Calu3 (cell line): ENCODE measurements at places on chromosomes 11 and 22. TPM values are rescaled to one million over a fixed set of nuclear protein-coding genes. Genes with fewer than 3 reads are reported as not detected.

DNA sequence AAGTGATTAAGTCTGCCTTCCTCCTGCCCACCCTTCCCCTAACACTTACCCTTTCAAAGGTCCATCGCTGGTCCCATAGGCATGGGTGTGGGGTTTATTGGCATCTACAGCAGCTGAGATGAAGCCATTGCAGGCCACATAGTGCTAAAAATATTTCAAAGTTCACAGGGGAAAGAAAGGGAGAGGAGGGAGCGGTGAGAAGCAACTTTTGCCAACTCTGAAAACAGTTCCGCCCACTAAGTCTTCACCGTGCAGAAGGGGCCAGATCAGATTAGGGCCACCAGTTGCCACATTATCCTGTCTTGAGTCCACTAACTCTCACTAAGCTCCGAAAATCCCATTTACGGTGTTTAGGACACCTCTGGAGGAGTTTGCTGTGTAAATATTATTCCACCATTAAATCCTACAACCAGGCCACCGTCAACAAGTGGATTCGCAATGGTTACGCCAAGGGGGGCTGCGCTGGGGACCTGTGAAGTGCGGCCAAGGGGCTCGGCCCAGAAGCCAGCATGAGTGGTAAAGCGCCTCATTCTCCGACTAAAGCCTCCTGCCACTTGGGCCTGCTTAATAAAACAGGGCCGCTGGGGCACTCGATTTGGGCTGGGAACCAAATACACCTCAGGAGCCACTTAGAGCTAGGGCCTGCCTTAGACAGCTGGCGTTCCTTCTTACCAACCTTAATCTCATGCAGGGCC lies 534.9 kb downstream of the MIAT start:
- no peak overlapping the region for H3K27ac ChIP-seq
- H3K4me1 ChIP-seq: peaks cover 11% of the 10 kb centered on the region
- H3K27me3 ChIP-seq: no peaks in the 10 kb centered on the region
- no peak overlapping the region for H3K4me3 ChIP-seq

- H3K27ac ChIP-seq: peak overlapping the region; percentile 68
- peaks cover 20% of the 10 kb centered on the region for H3K4me1 ChIP-seq
- no peak overlapping the region for H3K4me3 ChIP-seq
- peaks cover 16% of the 10 kb centered on the region for H3K36me3 ChIP-seq
- DNase-seq: peak; percentile 53
Measured at GRCh38 chr22:43100225-43100624, 10.3 kb upstream of the BIK start.

GRCh38 chr11:123608371-123608770 lies 46.1 kb downstream of the SCN3B start:
- H3K27me3 ChIP-seq: no peaks in the 10 kb centered on the region
- no peak overlapping the region for H3K4me3 ChIP-seq
- H3K4me1 ChIP-seq: no peaks in the 10 kb centered on the region
- H3K36me3 ChIP-seq: no peaks in the 10 kb centered on the region
- H3K27ac ChIP-seq: no peak overlapping the region
- DNase-seq: no peak

- H3K4me1 ChIP-seq: no peaks in the 10 kb centered on the region
- H3K27me3 ChIP-seq: no peaks in the 10 kb centered on the region
- H3K4me3 ChIP-seq: no peak overlapping the region
- H3K27ac ChIP-seq: no peak overlapping the region
- H3K36me3 ChIP-seq: no peaks in the 10 kb centered on the region
- no peak for DNase-seq
Measured at GRCh38 chr11:130829920-130830511, 86.3 kb downstream of the SNX19 start.

GRCh38 chr11:64616817-64617216 lies 25.8 kb downstream of the SLC22A12 start:
- H3K4me3 ChIP-seq: no peak overlapping the region
- H3K36me3 ChIP-seq: no peaks in the 10 kb centered on the region
- no peaks in the 10 kb centered on the region for H3K4me1 ChIP-seq
- H3K27me3 ChIP-seq: peaks cover 64% of the 10 kb centered on the region

- H3K27ac ChIP-seq: no peak overlapping the region
- H3K27me3 ChIP-seq: no peaks in the 10 kb centered on the region
- H3K4me1 ChIP-seq: peaks cover 27% of the 10 kb centered on the region
Measured at GRCh38 chr11:22797047-22797446, 32.6 kb downstream of the SVIP start.

- no peak for DNase-seq
- no peak overlapping the region for H3K27ac ChIP-seq
- H3K4me1 ChIP-seq: peaks cover 30% of the 10 kb centered on the region
- H3K4me3 ChIP-seq: no peak overlapping the region
Measured at GRCh38 chr11:104704888-104705287, 193.4 kb downstream of the CASP12 start.

GRCh38 chr11:16286095-16286494 lies 70.3 kb downstream of the SOX6 start:
- H3K4me1 ChIP-seq: peaks cover 16% of the 10 kb centered on the region
- no peak for DNase-seq
- no peaks in the 10 kb centered on the region for H3K36me3 ChIP-seq
- no peak overlapping the region for H3K27ac ChIP-seq
- no peaks in the 10 kb centered on the region for H3K27me3 ChIP-seq

GRCh38 chr22:45966320-45966894 lies 10.6 kb downstream of the WNT7B start:
- peaks cover 51% of the 10 kb centered on the region for H3K36me3 ChIP-seq
- peaks cover 40% of the 10 kb centered on the region for H3K4me1 ChIP-seq
- H3K27ac ChIP-seq: no peak overlapping the region
- H3K4me3 ChIP-seq: no peak overlapping the region
- no peaks in the 10 kb centered on the region for H3K27me3 ChIP-seq
- peak; percentile 23 for DNase-seq

DNA sequence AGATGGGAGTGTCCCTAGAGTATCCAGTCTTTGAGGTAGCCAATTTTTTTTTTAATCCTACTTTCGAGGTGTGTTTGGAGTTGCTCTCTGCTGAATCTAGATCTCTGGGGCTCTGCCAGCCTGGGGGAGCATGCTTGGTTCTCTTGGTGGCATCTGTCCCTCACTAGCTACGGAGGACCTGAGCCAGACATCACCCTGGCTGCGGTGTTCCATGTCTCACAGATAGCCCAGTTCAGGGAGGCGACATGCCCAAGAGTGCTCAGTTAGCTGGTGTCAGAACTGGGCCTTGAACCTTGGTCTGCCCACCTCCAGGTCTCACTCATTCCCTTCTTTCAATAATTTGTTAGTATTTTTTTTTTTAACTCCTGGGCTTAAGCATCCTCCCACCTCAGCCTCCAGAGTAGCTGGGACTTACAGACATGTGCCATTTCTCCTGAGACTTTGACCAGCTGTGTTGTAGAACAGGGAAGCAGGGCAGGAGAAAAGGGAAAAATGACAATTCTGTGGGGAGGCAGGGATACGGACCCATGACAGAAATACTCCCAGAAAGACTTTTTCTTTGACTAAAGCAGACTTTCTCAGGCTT lies 621 bp downstream of the HMOX1 start:
- H3K27me3 ChIP-seq: no peaks in the 10 kb centered on the region
- H3K36me3 ChIP-seq: peaks cover 31% of the 10 kb centered on the region
- peak overlapping the region; percentile 70 for H3K4me3 ChIP-seq
- peaks cover 44% of the 10 kb centered on the region for H3K4me1 ChIP-seq

- no peak overlapping the region for H3K27ac ChIP-seq
- no peak for DNase-seq
- H3K4me3 ChIP-seq: no peak overlapping the region
- no peaks in the 10 kb centered on the region for H3K36me3 ChIP-seq
- H3K4me1 ChIP-seq: no peaks in the 10 kb centered on the region
Measured at GRCh38 chr11:77259641-77260040, 41.8 kb downstream of the GDPD4 start.

- DNase-seq: no peak
- H3K4me3 ChIP-seq: no peak overlapping the region
- H3K27me3 ChIP-seq: peaks cover 56% of the 10 kb centered on the region
- peaks cover 25% of the 10 kb centered on the region for H3K4me1 ChIP-seq
Measured at GRCh38 chr22:37416827-37417226, 10.5 kb downstream of the ELFN2 start.

DNA sequence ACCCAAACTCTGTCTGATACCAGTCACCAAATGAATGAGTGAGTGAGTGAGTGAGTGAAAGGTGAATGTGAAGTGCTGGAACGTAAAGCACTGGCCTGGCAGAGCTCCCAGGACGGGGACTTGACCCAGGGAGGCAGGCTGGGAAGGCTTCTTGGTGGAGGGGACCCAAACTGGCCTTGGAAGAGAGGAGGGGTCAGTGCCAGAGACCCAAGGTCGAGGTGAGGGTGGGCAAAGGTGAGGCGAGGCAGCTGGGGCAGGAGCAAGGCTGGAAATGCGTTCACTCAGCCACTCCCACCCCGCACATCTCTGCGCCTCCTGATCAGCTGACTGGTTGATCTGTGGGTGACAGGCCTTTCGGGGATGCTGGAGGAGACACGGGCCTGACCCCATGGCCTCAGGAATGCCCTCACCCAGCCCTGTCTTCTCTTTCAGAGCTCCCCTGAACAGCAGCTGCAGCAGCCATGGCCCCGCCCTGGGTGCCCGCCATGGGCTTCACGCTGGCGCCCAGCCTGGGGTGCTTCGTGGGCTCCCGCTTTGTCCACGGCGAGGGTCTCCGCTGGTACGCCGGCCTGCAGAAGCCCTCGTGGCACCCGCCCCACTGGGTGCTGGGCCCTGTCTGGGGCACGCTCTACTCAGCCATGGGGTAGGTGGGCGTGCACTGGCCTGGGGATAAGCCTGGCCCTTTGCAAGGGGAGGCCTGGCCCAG lies 7.6 kb downstream of the TSPO start:
- DNase-seq: no peak
- H3K4me1 ChIP-seq: peaks cover 8% of the 10 kb centered on the region
- no peaks in the 10 kb centered on the region for H3K27me3 ChIP-seq
- H3K36me3 ChIP-seq: peaks cover 54% of the 10 kb centered on the region

GRCh38 chr11:46391578-46392420 lies at the start of gene CHRM4:
Gene CHRM4 (minus strand): TSS chr11:46391776. CDS start chr11:46386557, 5,219 bp downstream.
- H3K27me3 ChIP-seq: peaks cover 62% of the 10 kb centered on the region
- peaks cover 28% of the 10 kb centered on the region for H3K36me3 ChIP-seq
- peaks cover 30% of the 10 kb centered on the region for H3K4me1 ChIP-seq
- H3K27ac ChIP-seq: peak within 1 kb of the TSS; percentile 50
- DNase-seq: peak; percentile 65

DNA sequence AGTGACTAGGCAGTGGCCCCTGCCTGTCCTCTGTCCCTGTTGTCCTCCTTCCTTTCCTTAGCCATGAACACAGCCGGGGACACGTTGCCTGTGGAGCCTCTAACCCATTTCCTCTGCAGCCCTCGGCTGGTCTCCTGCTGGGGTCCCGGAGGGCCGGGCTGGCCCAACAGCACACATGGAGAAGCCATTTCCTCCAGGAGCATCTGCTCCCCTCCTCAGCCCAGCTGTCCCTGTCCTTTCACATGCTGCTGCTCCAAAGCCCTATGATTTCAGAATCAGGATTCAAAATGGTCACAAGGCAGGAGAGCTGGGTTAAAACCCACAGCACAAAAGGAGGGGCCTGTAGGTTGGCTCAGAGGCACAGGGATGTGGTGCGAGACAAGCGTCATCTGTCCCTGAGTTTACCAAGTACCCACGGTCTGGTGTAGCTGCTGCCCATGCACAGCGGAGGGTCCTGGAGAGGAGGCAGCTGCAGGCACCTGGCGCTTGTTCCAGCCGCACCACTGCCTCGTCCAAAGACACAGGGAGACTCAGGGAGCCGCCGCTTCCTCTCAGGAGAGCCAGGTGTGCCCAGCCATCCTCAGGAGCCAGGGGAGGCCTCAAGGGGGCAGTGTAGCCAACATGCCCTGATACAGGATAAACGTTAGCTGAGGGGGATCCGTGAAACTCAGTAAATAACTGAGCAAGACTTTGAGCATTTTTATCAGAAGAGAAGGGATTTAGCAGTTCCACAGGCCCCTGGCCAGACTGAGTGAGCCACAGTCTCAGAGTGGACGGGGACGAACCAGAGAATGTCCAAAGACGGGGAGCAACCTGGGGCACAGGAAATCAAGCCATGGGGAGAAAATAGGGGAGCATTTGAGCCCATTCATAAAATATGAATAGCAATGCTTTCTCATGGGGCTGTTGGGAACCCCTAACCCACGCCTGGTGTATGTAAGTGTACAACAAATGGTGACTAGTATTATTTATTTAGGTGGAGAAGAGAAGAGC lies 3.9 kb upstream of the VSIG10L2 start:
- no peak overlapping the region for H3K27ac ChIP-seq
- H3K36me3 ChIP-seq: no peaks in the 10 kb centered on the region
- no peak overlapping the region for H3K4me3 ChIP-seq
- H3K4me1 ChIP-seq: peaks cover 6% of the 10 kb centered on the region
- peak; percentile 66 for DNase-seq

Gene USH1C
- 17.5 and 32.1 TPM in 2 replicates for total RNA-seq

Gene DRD4
- 1.3 TPM in 2 replicates for total RNA-seq

Gene LGALS12
- total RNA-seq: not detected in 2 replicates

Gene PHF21B
- total RNA-seq: not detected in 2 replicates

Gene OR5A1
- total RNA-seq: not detected in 2 replicates

Gene SCGB1D2
- not detected in 2 replicates for total RNA-seq

Gene XKR3
- total RNA-seq: not detected in 2 replicates

Gene RIMBP3C
- total RNA-seq: 0.17 TPM in 1 of 2 replicates, not detected in the other
